ENCODE measurements at places on chromosomes 12 and 14.

DNA sequence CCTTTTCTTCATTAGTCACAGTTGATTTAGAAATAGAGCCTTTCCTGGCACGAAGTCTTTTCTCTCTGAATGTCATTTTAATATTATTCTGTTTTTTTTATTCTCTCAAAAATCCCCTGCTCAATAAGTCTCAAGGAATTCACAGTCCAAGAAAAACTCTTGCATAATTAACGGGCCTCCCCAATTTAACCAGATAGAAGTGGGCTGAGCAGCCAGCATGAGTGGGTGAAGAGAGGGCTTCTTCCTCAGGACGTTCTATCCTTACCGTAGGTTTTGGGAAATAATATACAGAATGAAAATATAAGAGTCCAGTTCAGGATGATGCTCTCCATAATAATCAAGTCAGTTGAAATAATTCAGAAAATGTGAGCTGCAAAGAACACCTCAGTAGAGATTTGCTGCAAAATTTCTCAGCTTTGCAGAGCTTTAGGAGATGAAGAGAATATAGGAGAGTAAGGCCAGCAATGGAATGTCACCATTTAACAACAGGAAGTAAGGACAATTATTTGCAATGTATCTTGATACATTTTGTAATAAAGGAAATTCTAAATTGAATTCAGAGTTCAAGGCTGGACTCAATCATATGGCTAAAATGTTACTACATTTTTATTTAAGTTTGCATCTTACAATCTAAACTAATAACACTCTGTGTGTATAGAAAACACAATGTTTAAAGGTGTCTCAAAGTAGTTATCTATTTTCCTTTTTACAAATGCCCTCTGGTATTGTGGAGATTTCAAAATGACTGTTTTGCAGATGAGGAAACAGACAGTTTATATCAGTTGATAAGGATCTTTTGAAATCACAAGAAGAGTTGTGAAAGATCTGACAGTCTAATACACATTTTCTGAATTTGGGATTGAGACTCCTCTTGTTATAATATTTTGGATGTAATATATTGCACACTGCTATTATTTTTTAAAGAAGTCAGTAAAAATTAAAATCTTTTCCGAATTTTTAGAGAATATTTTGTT lies 1724.1 kb upstream of the SEL1L start:
- no peak for DNase-seq

DNA sequence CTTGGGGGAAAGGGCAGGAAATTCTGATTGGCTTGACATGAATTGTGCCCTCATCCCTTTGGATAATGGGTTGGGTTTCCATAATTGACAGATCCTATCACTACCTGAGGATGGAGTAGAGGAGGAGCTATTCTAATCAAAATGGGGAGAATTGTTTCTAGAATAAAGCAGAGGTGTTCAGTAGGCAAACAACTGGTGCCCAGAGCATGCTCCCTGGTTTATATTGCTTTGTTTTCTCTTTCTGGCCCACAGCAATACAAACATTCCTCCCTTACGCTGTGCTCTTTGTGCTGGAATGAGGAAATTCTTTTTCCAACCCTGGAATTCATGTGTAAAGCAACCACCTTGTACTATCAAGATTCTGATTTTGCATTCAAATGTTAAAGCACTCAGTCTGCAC lies 147.4 kb downstream of the RASSF9 start:
- no peak for DNase-seq

DNA sequence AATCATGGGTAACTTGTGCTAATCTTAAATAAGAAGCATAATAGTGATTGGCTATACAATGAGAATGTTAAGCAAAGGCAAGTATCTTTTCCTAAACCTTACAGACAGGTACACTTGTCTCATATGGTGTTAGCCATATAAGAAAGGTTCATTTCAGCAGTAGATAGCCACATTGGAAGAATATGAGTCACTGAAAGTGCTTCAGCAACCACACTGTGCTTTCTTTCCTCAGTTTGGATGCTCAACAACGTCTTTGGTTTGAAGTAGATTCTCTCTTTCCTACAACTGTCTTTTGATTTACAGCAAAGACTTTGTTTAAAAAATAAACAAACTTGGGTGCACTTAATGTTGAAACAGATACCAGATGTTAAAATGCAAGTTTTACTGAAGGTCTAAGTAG lies 8.9 kb downstream of the DDHD1 start:
- no peak for DNase-seq

DNA sequence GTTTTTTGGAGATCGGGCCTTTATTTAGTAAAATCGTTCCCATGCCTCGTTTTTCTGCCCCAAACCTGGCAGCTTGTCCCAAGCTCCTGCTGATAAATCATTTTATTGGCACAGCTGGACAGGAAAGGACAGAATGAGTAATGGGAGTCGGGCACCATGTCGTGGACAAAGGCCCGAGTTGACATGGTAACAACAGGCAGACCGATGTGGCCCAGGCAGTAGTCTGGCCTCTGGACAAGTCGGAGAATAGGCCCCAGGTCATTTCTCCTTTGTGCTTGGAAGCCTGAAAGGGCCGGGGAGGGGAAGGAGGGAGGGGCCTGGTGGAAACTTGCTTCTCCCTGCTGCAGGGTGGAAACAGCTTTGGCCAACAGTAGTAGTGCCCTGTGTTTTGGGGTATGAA lies 234.9 kb downstream of the SUDS3 start:
- DNase-seq, result no peak

GRCh38 chr14:103501921-103502669 lies 20.5 kb downstream of the CKB start:
- no peak for DNase-seq

DNA sequence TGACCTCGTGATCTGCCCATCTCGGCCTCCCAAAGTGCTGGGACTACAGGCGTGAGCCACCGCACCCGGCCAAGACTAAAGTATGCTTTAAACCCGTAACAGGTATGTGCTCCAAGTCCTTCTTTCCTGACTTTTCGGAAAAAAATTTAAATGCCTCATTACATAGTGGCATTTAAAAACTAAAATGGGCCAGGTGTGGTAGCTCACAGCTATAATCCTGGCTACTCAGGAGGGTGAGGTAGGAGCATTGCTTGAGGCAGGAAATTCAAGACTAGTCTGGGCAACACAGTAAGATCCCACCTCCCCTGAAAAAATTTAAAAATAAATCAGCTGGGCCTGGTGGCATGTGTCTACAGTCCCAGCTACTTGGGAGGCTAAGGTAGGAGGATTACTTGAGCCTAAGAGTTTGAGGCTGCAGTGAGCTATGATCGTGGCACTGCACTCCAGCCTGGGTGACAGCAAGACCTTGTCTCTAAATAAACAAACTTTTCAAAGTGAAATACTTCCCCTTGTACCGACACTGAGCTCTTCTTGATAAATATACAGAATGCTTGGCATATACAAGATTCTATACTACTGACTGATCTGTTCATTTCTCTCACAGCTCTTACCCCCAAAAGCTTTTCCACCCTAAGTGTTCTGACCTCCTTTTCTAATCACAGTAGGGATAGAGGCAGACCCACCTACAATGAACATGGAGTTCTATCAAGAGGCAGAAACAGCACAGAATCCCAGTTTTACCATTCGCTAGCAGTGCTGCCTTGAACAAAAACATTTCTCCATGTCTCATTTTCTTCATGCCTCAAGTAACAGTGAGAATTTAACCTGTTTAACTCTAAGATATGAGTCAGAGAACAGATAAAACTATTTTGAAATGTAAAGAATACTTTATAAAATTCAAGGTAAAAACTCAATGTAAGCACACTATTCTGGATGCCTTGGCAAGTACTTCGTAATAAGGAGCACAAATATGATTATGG lies 7.9 kb downstream of the PPP4R3A start:
- no peak for DNase-seq

GRCh38 chr14:71119832-71120231 lies 212.6 kb downstream of the PCNX1 start:
- DNase-seq, result no peak
